ENCODE measurements at places on chromosomes 5 and 9.

DNA sequence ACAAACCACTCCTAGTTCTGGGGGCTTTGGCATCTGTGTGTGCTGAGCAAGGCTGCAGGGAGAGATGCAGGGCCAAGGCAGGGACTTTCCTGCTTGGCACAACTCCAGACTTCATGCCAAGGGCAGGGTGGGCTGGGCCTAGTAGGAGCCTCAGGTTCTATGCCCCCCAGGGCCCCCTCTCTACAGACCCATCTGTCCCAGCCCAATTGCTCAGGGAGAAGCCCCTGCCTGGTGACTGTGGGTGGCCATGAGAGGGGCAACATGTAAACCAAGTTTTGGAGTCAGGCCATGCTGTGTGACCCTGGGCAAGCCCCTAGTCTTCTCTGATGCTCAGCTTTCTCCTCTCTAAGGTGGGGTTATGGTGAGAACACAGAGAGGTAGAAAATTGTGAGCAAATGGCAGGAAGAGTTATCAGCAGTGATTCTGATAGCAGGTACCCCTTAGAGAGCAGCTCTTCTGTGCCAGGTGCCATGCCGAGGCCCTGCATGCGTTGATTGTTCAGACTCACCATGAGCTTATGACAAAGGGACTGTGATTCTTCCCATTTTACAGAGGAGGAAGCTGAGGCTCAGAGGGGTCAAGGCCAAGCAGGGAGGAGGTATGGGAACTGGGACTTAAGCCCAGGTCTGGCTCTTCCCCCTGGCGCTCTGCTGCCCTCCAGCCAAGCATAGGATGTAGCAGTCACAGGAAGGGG, 5.2 kb downstream of the OLFML2A start:
- H3K36me3 ChIP-seq = no peaks in the 10 kb centered on the region
- peaks cover 28% of the 10 kb centered on the region for H3K4me1 ChIP-seq
- no peak for DNase-seq
- no peak overlapping the region for H3K4me3 ChIP-seq
- peak overlapping the region; percentile 59 for H3K27ac ChIP-seq

GRCh38 chr5:35160486-35161116, 69.7 kb downstream of the PRLR start:
- H3K27ac ChIP-seq = no peak overlapping the region
- no peak overlapping the region for H3K4me3 ChIP-seq

DNA sequence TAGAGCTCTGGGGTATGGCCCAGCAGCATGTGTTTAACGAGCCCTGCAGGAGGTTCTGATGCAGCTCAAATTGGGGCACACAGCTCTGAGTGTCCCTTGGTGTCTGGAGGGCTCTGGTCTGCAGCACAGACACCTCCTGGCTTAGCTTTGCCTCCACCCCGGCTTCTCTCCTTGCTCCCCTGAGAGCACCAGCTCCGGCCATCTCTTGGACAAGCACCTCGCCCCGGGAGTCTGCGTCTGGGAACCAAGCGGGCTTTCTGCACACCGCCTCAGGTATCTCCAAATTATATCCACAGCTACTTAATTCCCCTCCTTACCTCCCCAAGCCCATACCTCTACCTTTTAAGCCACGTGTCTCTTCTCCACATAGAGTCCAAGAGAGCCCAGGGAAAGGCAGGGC, 83.7 kb upstream of the IRX4 start:
- no peak overlapping the region for H3K4me3 ChIP-seq
- no peak overlapping the region for H3K27ac ChIP-seq
- peaks cover 31% of the 10 kb centered on the region for H3K27me3 ChIP-seq
- no peaks in the 10 kb centered on the region for H3K36me3 ChIP-seq
- no peaks in the 10 kb centered on the region for H3K4me1 ChIP-seq

- H3K4me1 ChIP-seq = peaks cover 27% of the 10 kb centered on the region
- peak overlapping the region; percentile 78 for H3K4me3 ChIP-seq
- peak overlapping the region; percentile 100 for H3K27ac ChIP-seq
- H3K36me3 ChIP-seq = peaks cover 9% of the 10 kb centered on the region
- DNase-seq = no peak
Observed at GRCh38 chr5:10248378-10249260, 1.1 kb downstream of the ATPSCKMT start.

DNA sequence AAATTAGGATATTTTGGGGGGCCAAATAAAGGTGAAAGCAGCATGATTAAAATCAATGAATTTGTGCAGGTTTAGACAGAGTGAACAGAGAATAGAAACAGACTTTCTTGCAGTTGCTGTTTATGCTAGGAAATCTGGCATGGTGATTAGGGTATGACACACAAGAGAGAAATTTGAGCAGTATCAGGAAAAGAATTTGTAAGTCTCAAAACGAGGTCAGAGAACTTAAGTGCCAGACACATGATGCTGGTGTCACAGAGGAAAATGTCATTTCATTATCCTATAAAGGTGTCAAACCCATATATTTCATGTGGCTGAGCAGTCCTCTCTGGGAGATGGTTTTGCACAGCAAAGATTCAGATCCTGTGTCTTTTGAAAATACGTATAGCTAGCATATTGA, 15.7 kb downstream of the LVRN start:
- no peak for DNase-seq
- H3K27ac ChIP-seq = peak overlapping the region; percentile 66
- H3K4me1 ChIP-seq = peaks cover 11% of the 10 kb centered on the region
- H3K36me3 ChIP-seq = no peaks in the 10 kb centered on the region
- no peak overlapping the region for H3K4me3 ChIP-seq

DNA sequence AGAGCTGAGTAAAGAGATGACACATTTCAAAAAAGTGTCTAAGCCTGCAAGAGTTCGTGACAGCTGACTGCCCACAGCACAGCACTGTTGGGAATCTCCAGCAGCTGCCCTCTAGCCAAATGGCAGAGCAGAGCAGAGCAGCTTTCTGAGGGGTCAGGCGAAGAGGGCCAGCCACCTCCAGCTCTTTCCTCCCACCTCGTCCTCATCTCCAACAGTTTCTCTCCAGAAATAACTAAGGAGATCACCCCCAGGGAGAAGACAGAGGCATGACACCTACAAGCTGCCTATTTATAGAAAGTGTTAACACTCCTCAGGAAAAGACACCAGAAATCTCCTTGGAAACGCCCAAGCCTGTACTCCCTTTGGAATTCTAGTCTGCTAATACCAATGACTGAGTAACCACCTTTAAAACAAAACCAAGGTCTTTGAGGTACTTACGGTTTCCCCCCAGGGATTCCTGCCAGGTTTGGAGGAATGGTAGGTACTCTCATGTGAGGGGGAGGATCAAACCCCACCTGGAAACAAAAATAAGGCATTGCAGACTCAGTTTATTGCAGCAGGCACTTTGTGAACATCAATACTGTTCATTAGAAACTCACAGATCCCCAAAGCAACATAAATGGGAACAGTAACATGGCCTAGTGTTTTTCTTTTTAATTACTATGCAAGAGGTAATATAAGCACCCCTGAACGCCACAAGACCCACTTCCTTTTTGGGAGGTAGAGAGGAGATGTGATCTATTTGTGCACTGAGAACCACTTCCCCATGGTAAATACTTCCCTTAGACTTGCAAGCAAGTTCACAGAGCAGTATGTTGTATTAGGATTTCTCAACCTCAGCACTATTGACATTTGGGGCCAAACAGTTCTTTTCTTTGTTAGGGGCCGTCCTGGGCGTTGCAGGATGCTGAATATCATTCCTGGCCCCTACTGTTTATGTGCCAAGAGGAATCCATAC, 79.3 kb downstream of the TLE1 start:
- peaks cover 70% of the 10 kb centered on the region for H3K36me3 ChIP-seq
- H3K4me1 ChIP-seq = peaks cover 15% of the 10 kb centered on the region
- H3K27ac ChIP-seq = no peak overlapping the region
- DNase-seq = no peak

- H3K4me1 ChIP-seq = peaks cover 16% of the 10 kb centered on the region
- H3K27me3 ChIP-seq = no peaks in the 10 kb centered on the region
- peak overlapping the region; percentile 11 for H3K27ac ChIP-seq
- H3K36me3 ChIP-seq = no peaks in the 10 kb centered on the region
- no peak overlapping the region for H3K4me3 ChIP-seq
Observed at GRCh38 chr5:9661316-9662015, 31.3 kb upstream of the TAS2R1 start.

DNA sequence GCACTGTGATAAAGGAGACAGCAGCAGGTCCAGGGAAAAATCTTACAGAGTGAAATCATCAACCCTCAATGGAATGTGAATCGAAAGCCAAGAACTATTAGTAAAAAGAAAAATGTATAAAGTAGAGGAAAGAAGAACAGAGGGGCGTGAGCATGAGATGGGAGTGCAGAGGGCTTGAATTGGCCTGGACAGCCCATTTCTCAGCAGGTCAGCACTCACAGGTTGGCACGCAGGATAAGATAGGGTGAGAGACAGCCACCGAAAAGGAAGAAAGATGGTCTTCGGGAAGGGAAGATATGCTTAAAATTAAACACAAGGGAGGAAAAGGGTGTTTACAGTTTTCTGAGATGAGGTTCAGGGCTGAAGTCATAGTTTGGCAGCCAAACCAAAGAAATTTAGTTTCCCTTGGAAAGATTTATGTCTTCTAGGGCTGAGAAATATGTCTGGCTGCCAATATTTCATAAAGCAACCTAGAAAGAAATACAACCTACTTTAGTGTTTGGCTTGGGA, 524.7 kb downstream of the SPATA31D1 start:
- H3K27me3 ChIP-seq = no peaks in the 10 kb centered on the region
- H3K27ac ChIP-seq = peak overlapping the region; percentile 97
- peak; percentile 37 for DNase-seq
- peaks cover 10% of the 10 kb centered on the region for H3K36me3 ChIP-seq
- peaks cover 30% of the 10 kb centered on the region for H3K4me1 ChIP-seq

- peaks cover 12% of the 10 kb centered on the region for H3K4me1 ChIP-seq
- DNase-seq = no peak
- H3K36me3 ChIP-seq = no peaks in the 10 kb centered on the region
- H3K27me3 ChIP-seq = no peaks in the 10 kb centered on the region
Observed at GRCh38 chr9:89008055-89008743, 16.9 kb downstream of the S1PR3 start.

GRCh38 chr5:96651047-96651446, 11.1 kb upstream of the CAST start:
- no peaks in the 10 kb centered on the region for H3K27me3 ChIP-seq
- H3K4me3 ChIP-seq = no peak overlapping the region
- no peak for DNase-seq
- H3K36me3 ChIP-seq = no peaks in the 10 kb centered on the region
